ENCODE measurements at places on chromosomes 1 and 21.

DNA sequence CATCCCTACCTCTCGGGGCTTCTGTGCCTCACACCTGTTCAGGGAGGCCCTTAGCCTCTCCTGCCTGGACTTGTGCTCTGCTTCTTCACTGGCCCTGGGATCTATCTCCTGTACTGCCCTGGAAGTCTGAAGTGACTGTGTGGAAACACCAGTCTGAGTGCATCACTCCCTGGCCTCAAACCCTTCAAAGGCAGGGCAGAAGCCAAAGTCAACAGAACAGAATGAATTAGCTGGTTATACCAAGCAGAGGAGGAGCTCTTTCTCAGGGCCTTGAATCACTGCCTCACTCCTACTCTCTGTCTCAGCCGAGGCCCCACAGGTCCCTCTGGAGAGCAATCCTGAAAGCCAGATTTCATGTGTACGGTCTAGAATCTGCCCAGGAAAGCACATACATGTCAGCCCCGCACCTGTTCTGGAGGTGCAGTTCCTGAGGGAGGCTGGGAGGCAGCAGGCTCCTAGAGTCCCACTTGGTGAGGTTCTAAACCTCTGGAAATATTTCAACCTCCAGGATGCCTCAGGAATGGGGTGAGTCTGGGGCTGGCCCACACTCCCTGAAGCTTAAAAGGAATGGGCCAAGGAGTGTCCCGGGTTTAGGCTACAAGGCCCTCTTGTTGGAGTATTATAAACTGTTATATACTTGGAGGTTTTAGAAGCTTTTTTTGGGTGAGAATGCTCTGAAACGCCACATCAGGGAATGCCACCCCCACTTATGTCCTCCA is 98.3 kb downstream of the ABCA4 start:
- DNase-seq = peak; percentile 33

GRCh38 chr1:246117066-246117791 is 389.9 kb downstream of the SMYD3 start:
- DNase-seq = peak; percentile 54

DNA sequence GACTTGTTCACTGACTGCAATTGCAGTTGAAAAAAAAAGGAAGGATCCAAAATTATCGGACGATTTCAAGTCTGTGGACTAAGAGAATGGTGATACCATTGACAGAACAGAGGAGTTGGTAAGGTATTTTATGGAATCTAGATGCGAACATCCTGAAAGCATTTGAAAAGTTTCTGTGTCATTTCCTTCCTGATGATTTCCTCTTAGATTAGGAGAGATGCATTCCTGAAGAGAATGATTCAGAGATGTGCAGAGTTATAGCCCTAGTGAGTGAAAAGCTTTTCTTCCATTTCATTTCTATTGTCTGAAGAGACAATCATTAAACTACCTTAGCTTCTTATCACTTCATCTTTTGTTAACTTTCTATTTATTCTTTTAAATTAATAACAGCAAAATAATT is 200.0 kb downstream of the KCNK2 start:
- no peak for DNase-seq

- no peak for DNase-seq
These were observed 19.6 kb downstream of the CCDC18 start for GRCh38 chr1:93200086-93200620.

GRCh38 chr1:169527451-169528214 is 41.9 kb upstream of the SLC19A2 start:
- no peak for DNase-seq

DNA sequence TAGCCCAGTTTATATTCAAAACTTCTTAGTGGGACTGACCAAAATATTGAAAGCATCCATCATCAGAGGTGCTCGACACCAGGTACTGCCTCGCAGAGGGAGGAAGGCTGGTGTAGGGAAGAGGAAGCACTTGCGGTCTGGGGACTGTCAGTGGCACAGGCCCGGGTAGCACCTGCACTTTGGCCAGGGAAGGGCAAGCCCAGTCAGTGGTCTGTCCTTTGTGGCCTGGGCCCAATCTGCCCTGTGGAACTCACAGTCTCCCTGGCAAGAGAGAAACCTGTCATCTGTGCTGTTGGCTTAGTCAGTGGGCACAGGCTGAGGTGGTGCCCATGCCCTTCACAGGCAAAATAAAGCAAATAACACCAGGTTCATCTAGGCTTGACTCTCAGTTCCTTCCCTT is 77.4 kb downstream of the SYT6 start:
- DNase-seq = no peak

DNA sequence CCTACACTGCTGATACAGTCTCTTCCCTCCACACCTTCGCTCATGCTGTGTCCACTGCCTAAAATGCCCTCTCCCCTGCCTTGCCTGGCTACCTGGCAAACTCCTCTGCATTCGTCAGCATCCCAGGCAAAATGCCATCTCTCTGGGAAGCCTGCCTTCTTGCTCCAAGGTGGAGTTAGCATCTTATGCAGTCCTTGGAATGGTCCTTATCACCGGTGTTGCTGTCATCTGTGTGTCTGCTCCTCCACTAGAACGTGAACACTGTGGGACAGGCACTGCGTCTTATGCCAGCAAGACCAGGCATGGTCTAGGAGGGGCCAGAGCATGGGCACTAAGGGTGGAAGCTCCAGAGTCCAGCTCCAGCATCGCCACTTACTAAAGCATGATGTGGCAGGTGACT is 211.8 kb downstream of the MATN1 start:
- DNase-seq = no peak

GRCh38 chr21:45471525-45472221 is 66.7 kb downstream of the COL18A1 start:
- no peak for DNase-seq

DNA sequence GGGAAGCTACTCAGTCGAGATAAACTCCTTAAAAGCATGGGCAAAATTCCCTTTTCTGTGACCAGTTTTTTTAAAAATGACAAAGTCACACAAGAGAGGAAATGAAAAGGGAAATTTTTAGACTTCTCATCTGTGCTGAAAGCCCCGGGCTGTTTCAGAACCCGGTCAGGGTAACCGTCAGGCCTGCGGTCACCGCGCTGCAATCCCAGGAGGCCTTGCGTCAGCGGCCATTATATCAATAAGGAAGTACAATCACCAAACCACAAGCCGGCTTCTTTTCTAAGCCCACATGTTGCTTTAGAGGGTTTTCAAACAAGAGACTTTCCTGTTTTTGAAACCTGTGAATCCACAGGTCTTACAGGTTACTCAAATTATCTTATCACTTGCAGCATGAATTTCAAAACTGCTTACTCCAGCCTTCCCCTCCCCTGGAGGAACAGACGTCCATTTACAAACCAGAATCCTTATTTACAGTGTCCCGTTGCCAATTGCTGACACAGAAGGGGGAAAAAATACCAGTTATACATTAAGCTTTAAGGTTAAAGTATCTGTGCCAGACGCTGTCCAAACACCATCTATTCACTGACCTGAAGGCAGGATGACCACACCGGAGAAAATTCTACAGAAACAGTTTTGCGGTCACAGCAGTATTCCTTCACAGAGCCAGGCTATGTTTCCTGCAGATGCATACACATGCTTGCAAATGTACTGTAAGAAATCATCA is 165.3 kb downstream of the TOMM20 start:
- DNase-seq = no peak

DNA sequence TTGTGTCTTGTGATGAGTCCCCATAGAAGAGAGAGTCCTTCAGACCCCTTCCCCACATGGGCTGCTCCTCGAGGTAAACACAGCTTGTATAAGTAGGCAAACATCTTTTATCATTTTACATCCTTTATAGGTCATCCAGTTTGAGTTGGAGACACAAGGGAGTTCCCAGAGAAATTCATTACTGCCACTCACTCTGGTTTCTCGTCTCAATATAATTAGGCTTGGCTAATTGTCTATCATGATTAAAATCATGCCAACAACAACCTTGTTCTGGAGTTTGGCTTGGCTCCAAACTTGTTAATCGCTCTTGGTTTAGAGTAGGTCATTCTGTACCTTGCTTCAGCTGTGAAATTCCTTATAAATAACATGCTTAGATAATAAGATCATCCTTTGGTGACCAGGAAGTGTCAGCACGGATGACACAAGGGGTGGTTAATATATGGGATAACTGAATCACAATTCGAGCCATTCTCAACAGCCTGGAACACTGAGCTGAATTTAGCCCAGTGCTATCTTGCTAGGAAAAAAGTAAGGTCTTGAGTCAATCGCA is 70.7 kb upstream of the DAB1 start:
- DNase-seq = no peak

- no peak for DNase-seq
These were observed 20.3 kb upstream of the LAPTM5 start for GRCh38 chr1:30777904-30778153.

DNA sequence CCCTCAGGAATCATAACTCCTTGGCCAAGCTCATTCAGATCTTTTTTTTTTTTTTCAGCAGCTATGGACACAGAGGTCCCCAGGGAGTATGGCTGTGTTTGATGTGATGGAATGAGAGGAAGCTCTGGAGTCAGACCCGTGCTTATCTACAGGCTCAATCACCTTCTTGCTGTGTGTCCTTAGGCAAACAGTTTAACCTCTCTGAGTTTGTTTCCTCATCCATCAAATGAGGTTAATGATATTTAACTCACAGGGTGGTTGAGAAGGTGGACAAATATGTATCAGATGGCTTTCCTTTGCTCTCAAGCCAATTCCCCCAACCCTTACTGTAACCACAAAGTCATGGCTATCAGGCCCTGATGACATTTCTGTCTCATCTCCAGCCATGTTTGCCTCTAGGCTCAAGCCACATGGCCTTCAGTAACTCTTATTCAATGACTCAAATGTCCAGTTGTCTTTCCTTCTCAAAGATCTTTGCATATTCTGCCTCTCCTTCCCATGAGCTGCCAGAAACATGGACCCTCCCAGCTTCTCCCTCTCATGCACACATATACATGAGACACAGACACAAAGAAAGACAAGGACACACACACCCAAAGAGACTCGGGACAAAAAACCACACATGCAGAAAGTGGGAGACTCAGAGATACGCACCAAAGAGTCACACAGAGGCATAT is 303.5 kb upstream of the KAZN start:
- no peak for DNase-seq

DNA sequence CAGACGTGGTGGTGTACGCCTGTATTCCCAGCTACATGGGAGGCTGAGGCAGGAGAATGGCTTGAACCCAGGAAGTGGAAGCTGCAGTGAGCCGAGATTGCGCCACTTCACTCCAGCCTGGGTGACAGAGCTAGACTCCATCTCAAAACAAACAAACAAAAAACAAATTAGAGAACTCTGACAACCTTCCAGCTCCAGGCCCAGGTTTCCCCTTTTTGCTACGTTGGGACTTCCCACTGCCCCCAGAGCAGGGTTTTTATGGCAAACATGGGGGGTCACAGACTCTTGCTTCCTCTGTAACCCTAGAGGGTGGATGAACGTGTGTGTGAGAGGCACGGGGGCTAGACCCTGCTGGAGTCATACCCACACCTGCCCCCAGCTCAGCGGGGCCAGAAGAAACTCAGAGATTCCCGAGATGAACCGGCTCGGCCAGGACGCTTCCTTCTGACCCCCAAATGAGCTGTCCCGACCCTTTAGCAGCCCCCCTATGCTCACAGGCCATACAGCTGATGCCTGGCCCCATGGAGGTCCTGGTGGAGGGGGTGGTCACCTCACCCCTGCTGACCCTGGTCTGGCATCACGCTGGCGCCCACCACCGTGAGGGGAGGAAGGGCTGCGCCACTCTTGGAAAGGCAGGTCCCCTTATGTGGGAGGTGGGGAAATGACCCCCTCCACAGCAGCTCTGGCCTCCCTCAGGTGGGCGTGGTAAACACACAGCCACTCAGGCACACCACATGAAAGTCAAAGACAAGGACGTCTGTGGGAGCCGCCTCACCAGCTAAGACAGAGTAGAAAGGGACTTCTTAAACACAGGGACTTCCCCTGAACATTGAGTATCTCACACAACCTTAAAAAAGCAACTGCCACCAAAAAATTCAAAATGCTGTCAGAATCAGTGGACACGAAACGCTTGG is 7.1 kb downstream of the GPR157 start:
- DNase-seq = no peak

DNA sequence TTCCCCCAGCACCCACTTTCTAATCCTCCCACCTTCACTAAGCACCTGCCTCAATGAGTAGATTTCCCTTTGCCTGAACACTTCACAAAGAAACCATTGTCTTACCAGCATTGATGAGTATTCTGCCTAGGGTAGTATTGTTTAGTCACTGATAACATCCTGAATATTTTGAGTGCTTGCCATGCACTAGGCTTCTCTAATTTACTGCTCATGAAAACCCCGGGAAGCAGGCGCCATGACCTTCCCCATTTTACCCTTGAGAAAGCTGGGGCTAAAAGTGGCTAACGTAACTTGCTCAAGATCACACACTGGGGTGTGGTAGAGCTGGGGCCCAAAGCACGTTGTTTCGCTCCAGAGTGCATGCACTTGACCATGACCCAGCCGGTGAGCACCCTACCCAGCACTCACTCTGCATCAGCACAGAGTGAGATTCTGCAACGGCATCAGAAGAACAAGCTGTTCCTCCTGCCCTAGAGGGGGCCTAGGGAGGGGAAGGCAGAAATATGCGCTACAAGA is 10.6 kb upstream of the F3 start:
- DNase-seq = no peak

DNA sequence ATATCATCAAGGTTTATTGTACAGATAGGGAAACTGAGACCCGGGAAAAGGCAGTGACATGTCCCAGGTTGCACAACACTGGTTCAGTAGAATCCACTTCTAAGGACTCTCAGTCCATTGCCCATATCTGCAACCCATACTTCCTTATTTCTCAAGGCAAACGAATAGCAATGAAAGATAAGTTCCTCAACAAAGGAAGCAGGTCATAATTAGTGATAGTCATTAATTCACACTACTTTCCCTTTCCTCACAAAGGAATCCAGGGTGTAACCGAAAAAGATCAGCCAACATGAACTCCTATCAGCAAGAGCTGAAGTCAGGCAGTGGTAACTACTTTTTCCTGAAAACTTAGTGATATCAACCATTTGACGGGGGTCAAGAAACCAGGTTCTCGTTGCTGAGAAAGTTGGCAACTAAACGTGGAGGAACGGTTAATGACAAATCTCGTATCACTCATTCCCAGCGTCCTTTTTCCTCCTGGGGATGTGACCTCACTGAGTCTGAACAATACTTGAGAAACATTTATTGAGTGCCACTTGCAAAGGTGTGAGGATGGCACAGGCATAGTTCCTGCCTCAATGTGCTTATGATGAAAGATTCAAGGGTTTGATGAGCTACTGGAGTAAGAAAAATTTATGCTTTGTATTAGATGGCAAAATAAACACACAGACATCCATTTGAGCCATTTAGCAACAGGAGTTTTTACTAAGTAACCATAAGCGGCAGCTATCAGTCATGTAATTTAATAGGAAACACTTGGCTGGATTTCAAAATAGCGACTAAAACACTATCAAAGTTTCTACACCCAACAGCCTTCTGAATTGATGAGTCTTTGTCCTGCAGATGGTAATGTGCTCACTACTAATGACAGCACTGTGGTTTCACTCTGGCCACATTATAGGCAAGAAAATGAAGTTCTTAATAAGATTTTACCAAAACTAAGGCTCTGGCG is 82.3 kb downstream of the PLPP3 start:
- DNase-seq = no peak

- DNase-seq = peak; percentile 86
These were observed 309 bp downstream of the NSL1 start for GRCh38 chr1:212791261-212791675.

Data from NCI-H1092 treated with DMSO at 0.1 percent for 48 hours (cell line).